ENCODE measurements at places on chromosomes 4 and X. TPM values are rescaled to one million over a fixed set of nuclear protein-coding genes. Genes with fewer than 3 reads are reported as not detected.

DNA sequence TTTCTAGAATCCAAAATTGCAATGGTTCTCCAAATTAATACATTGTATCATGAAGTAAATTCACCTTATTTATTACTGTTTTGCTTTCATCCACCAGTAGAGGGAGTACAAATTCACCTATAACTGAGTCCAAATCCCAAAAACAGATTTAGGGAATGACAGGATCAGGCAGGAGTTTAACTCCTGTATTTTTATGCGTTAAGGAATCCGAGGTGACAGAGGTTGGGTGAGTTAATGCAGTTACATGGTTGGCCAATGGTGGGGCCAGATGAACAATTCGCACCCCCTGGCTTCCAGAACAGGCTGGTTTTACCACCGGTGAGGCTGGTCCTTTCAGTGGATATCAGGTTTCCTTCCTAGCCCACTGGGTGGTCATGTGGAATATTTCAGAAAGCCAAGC lies 82.4 kb downstream of the MTNR1A start:
- no peak for DNase-seq

- no peak for DNase-seq
Observed at GRCh38 chr4:2116687-2117400, 57.7 kb downstream of the NAT8L start.

DNA sequence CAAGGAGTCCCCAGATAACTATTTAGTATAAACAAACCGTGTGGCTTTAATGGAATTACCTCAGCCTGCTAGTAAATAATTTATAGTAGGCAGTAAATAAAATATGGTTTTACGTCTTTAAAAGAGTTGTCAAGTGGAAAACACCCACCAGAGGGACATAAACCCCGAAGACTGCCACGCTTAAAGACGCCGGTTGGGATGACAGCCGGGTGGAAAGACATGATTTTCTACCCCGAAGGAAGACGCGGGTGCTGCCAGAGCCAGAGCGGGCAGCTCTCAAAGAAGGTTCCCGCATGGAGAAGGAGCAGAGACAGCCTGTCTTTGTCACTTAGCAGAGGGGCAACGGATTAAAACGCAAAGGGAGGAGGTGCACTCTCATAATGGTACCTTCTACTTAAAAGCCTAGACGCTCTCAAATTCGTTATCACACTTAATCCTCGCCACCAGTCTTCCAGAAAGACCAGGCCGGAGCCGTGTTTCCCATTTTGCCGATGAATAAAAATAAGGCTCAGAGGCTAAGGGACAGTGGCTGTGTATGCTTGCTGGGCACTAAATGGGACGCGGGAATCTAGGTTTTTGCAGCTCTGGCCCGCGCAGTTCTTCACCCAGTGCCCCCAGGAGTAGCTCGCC lies 140.5 kb upstream of the ZIC3 start:
- no peak for DNase-seq

GRCh38 chr4:77734928-77735327 lies 84.2 kb downstream of the CNOT6L start:
- no peak for DNase-seq

DNA sequence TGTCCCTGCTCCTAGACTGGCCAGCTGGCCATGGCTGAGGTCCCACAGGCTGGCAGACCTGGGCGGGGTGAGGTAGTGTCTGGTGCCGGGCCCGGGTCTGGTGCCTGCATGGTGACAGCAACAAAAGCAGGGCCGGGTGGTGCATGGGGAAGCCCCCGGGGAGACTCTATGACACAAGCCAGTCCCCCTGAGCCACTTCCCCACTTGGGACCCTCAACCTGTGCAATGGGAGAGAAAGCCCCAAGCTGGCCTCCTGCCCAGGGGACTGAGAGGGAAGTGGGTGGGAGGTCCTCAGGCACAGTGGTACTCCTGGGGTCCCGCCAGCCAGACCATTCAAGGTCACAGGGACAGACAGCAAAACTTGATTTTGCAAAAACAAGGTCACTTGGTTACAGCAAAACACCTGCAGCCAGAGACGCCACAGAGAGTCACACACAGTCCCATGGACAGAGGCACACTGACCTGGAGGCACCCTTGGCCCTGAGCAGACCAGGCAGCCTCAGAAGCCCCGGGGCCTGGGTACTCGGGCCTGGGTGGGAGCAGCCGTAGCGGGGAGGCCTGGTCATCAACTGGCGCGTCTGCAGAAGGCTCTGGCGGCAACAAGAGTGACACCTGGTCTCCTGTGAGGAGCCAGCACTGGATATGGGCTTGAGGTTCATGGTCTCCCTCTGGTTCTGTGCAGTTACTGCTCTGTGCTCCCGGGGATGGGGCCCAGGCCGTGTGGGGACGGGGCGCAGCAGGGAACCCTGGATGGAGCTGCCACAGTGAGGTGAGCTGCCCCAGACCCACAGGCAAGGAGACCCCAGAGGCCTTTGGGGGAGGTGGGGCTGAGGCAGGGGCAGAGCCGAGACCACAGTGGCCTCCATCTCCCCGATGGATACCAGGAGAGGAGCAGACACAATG lies 60.6 kb downstream of the HTRA3 start:
- no peak for DNase-seq

GRCh38 chrX:49760290-49760890 lies 64.6 kb upstream of the PAGE1 start:
- no peak for DNase-seq

DNA sequence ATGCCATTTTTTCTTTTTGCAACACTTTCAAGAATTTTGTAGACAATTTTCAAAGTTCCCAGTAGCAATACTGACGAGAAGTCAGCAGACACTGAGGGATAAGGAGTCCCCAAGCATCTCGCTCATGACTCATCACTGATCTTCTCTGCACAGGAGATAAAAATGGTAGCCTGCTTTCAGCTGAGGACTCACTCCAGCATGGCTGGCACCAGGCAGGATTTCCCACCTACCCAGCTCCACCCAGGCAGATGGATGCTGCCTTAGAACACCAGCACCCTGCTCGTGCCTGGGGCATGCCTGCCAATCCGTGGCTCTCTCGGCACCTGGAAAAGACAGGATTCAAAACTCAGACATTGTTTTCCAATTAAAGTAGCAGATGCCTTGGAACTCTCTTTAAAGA lies 24.9 kb downstream of the JAKMIP1 start:
- DNase-seq, result no peak

DNA sequence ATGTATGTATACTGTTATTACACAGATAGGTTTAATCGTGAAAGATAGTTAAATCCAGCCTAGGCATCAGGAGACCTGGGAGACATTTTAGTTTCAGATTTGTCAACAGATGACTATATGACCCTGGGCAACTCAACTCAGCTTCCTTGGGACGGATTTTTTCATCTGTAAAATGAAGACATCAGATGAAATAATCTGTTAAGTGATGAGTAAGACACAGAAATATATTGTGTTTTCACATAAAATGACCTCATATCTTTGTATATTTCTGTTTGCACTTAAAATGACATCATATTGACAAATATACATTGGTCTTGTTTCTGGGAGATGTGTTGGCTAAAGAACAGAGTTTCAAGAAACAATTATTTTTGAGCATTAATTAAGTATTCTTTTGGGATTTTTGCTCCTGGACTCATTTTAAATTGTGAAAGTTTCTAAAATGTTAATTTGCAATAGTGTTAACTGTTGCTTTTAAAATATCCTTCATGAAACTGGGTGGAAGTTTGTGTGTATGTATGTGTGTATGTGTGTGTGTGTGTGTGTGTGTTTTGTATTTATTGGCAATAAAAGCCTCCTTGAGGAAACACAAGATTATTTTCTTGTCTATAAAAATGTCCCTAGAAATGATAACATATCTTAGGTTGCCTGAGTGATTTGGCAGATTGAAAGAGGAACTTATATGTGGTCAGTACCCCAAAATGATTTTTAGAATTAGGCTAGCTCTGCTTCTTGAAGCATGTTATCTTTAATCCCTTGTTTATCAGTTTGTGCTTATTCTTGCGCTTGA lies 29.1 kb upstream of the MMAA start:
- DNase-seq, result no peak

DNA sequence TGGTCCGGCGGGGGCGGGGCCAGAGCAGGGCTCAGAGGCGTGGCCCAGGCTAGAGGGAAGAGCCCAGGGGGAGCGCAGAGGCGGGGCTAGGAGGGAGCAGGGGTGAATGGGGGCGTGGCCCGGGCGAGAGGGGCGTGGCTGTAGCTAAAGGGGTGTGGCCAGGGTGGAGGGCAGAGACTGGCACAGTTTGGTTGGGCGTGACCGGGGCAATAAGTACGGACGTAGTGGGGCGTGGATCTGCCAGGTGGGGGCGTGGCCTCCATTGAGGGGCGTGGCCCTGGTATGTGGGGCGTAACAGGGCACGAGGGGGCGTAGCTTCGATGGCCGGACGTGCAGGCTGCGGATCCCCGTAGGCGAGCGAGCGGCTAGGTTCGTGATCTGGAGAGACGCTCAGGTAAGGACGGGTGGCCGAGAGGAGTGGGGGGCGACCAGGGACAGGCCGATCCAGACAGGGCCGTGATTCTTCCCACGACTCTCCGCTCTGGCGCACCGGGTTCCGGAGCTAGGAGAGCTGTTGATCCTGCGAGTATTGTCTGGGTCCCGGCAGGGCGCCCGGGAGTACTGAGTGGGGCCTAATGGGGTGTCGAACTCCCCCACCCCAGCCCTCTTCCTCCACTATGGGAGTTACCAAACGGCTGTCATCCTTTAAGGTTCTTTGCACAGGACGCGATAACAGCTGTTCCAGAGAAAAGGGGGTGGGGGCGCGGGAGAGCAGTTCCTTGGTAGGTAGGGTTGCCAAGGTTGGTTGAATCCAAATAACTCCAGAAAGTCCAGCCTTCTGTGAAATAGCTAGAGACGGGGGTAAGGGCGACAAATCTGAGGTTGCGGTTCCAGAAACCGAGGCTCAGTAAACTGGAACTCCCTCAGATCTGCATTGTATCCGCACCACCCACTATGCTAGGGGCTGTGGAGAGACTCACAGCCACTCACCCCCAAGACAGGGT lies at the start of gene CA5B:
Gene CA5B, plus strand, starts transcription at position 312 of the 944 bp plus-strand sequence. CDS start 11,754 bp downstream, outside the sequence.
- DNase-seq, result peak; percentile 54

The MAPK10 gene
- 86.3 TPM for polyA plus RNA-seq

GRCh38 chrX:129093706-129094105 lies 429.6 kb downstream of the SMARCA1 start:
- no peak for DNase-seq

DNA sequence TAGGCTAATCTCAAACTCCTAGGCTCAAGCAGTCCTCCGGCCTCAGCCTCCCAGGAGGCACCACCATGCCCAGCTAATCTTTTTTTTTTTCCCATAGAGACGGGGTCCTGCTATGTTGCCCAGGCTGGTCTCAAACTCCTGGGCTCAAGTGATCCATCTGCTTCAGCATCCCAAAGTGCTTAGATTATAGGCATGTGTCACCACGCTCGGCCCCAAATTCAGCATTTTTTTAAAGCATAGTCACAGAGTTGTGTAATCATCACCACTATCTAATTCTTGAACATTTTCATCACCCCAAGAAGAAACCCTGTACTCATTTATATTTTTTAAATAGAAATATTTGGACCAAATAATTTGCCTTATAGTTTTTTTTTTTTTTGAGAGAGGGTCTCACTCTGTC lies 10.3 kb downstream of the CENPI start:
- DNase-seq, result no peak

The GRIA2 gene
- 1.3 TPM for polyA plus RNA-seq

DNA sequence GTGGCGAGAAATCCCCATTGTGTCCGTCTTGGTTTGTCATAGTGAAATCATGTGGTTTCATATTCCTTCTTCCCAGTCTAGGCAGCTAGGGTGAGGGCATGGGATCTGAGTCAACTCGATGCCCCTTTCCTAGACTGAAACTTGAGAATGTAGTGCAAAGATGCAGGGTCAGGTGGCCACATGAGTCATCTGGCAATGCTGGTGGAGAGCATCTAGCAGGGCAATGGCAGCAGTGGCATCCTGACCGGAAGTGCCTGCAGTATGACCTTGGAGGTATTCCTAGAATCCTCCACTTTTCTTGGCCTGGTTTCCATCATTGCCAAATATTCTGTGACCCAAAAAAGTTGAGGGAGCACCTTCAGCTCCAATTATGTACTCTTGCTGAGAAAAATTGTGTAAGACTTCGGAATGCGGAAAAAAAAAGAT lies 39.1 kb upstream of the TMEM184C start:
- no peak for DNase-seq

GRCh38 chr4:143375326-143376073 lies 38.8 kb downstream of the GAB1 start:
- no peak for DNase-seq

GRCh38 chr4:106444557-106444956 lies 76.0 kb upstream of the GIMD1 start:
- DNase-seq, result no peak

All from left renal cortex interstitium (tissue), 4 donors.